Fibroblast of skin of scalp (primary cell): ENCODE measurements at places on chromosomes 7 and 10.
A peak's percentile ranks its signal among the peaks of the same experiment; 100 is the strongest.

- no peak for DNase-seq
These were observed 147.0 kb downstream of the PPP1R9A start for GRCh38 chr7:95054386-95054785.

- no peak for DNase-seq
These were observed 14.2 kb downstream of the DOCK1 start for GRCh38 chr10:126919426-126919825.

DNA sequence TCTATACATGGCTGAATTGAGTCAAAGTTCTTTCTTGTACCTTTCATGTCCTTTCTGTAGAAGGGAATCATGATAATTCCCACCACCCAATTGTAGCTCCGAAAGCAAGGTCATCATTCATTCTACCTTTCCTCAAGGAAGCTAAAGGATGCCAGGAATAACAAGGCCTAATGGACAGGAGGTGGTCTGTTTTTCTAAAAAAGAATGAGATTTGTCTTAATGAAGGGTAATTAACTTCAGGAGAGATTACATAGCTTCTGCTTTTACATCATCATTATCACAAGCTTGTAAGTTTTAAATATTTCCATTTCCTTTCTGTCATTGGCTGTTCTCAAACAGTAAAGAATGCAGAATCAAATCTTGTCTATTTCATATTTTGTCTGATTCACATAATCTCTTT lies 249.5 kb upstream of the SORCS1 start:
- no peak for DNase-seq

- no peak for DNase-seq
These were observed at the start of gene UTF1 for GRCh38 chr10:133230044-133230361. Gene UTF1, plus strand, starts transcription at chr10:133230217. Its CDS starts 72 bp downstream, at chr10:133230289.

- no peak for DNase-seq
These were observed 50.7 kb upstream of the RPA3 start for GRCh38 chr7:7768977-7769709.

- DNase-seq: no peak
These were observed 24.9 kb upstream of the FAM3C start for GRCh38 chr7:121420976-121421375.

GRCh38 chr10:91762878-91763277 lies 35.3 kb upstream of the TNKS2 start:
- no peak for DNase-seq

DNA sequence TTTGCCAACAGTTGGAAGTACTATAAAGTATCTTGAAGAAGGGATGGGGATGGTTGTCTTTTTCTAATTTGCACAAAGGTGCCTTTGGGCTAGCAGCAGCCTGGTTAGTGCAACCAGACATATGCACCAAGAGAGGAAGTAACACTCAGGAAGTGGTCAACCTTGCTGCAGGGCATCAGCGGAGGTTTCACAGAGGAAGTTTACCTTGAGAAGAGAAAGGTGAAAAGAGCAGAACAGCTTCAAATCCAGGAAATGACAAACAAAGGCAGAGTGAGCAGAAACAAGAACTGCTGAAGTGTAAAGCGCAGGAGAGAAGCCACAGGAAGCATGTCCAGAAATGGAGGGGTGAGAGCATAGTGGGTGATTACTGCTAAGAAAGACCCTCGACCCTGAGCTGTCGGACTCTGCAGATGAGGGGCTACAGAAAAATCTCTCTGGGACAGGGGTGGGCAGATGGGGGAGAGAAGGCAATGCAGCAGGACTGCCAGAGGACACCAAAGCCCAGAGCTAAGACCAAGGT lies 66.9 kb downstream of the STK17A start:
- DNase-seq: no peak

DNA sequence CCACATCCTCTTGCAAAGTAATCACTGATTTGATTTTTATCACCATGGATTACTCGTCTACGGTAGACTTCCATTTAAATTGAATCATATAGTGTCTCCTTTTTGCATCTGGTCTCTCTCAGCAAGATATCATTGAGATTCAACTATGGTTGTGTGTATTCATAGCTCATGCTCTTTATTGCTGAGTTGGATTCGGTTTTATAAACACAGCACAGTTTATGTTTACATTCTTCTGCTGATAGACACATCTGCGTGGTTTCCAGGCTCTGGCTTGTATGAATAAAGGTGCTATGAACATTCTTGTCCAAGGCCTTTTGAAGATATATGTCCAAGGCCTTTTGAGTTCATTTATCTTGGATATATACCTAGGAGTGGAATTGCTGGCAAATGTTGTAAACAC lies 356.5 kb upstream of the CELF2 start:
- DNase-seq: no peak

DNA sequence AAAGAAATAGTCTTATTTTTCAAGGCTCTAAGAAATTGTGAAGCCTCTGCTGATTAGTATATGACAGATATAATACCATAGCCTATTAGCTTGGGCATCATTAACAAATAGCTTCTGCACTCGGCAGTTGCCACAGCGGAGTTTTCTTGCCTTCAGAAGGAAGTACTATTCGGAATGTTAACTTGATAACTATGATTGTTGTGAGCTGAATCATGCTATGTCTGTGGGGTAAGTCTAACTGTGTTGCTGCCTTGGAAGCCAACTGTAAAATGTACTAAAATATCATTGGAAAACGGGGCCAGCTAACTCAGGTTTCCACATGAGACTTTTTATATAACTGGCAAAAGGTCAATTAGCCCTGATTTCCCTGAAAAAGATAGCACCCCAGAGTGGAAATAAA lies 93.2 kb downstream of the TWIST1 start:
- DNase-seq: peak; percentile 91

GRCh38 chr7:431658-432111 lies 88.0 kb downstream of the PDGFA start:
- no peak for DNase-seq

- DNase-seq: no peak
These were observed 631.5 kb upstream of the NRP1 start for GRCh38 chr10:33965795-33966581.

DNA sequence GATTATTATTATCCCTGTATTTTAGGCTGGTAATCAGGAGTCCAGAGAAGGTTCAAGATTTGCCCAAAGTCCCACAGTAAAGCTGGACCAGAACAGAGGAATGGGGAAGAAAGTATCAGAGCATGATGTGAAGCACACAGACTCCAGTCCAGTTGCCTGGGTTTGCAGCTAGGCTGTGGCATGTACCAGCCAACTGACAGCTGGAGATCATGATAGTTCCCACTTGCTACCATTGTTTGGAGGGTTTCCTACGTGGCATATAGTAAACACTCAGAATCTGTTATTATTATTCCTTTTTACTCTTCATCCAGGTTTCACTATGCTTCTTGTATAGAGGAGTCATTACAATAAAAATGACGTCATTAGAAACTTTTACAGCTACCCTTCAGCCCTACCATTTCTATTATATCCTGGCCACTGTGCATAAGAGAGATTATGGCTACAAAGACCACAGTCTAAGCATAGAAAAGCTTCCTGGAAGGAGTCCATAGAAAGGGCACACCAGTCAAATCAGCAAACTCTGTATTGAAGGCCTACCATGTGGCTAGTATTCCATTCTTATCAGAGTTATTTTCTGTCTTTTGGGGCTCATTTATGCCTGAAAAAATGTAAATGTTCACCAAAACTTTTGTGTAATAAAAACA lies 66.6 kb downstream of the MTPN start:
- no peak for DNase-seq

DNA sequence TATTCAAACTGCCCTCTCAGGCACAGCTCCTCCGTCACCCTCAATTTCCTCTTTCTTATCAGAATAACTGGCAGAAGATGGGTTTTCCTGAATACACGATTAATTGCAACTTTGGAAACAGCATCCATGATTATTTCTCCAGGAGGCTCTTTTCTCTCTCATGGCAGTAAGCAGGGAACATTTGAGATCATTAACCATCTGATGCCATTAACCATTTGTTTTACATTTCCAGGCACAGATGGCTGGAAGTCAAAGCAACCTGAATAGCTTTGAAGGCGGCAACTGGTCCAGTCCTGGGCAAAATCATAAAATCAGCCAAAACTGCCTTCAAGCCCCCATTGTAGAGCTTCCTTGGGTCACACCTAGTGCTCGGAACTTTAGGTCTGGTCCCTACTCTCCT lies 289.5 kb upstream of the AOAH start:
- no peak for DNase-seq

DNA sequence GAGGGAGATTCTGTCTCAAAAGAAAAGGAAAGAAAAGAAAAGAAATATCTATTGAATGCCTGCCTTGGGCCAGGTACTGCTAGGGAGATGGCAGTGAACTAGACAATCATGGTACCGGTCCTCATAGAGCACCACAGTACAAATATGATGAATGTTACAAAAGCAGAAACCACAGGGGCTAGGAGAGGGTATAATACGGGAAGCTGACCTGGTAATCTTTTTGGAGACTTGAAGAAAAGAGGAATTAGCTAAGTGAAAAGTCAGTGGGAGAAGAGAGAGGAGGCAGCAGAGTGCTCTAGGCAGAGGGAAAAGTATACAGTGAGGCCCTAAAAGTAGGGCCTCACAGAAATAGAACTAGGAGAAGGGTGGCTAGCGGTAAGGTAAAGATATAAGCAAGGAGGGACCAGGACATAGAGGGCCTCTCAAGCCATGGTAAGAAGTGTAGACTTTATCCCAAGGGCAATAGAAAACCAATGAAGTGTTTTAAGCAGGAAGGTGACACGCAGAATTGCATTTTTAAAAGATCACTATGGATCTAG lies 42.8 kb upstream of the WNT8B start:
- no peak for DNase-seq

DNA sequence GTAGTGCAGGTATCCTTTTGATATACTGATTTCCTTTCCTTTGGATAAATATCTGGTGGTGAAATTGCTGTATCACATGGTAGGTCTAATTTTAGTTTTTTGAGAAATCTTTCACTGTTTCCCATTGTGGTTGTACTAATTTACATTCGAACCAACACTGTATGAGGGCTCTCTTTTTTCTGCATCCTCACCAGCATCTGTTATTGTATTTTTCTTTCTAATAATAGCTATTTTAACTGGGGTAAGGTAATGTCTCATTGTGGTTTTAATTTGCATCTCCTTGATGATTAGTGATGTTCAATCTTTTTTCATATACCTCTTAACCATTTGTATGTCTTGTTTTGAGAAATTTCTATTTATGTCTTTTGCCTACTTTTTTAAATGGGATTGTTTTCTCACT lies 335.4 kb upstream of the MTPN start:
- DNase-seq: no peak

GRCh38 chr10:126060261-126060931 lies 164.0 kb downstream of the FANK1 start:
- peak; percentile 95 for DNase-seq

DNA sequence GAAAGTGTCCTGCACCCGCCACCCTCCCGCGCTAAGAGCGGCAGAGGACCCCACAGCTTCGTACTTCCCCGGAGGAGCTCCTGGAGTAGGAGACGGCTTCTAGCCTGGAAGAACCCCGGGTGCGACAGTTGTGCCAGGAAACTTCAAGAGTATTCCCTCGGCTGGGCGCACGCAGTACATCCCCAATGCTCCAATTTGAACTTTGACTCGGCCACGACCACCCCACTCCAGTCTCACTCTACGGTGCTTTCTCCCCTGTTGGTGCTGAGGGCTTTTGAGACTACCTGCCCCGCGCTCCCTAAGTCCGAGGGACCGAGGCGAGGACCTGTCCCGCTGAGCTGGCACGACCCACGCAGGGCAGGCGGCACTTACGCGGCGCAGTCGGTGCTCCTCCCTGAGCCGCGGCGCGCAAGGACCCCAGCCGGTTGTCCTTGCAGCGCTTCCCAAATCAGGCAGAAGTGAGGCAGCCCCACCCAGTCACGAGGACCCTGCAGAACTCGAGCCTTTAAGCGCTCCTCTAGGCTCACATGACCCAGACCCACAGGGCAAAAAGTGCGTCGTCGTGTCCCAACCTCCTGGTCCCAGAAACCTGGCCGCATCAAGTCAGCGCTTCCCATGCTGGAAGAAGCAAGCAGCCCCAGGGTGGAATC lies at the start of gene CPVL:
Gene CPVL, minus strand, starts transcription at position 481 of the 650 bp plus-strand sequence. CDS start 25,476 bp downstream, outside the sequence.
- peak; percentile 2 for DNase-seq

DNA sequence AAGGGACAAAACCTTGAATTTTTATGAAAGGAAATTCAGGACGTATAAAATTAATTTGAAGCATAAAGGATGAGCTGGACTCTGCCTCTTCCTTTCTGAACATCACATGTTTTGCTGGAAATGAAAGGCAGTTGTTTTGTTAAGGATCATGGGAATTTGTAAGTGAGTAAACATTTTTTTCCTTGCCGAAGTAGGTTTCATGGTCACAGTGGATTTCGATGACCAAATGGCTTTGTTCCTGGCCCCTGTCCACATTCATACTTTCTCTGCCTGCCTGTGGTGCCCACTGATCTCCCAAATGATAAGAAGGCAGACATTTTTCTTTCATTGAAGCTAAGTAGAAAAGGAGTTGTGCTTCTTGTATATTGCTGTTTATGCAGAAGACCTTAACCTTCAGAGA lies 104.2 kb downstream of the ARID5B start:
- DNase-seq: peak; percentile 34

GRCh38 chr10:76547352-76547972 lies 1090.1 kb downstream of the KCNMA1 start:
- DNase-seq: peak; percentile 83

DNA sequence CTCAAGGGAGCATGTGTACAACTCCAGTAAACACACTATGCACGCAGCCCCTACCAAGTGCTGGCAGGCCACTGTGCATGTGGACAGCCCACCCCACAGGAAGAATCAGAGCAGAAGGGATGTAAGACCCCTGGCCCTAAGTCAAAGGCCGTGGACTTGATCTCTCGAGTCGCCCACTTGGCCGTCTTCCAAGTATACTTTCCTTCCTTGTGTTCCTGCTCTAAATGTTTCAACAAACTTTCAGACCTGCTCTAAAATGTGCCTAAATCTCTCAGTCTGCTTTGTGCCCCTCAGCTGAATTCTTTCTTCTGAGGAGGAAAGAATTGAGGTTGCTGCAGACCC lies 21.1 kb upstream of the NOM1 start:
- no peak for DNase-seq

DNA sequence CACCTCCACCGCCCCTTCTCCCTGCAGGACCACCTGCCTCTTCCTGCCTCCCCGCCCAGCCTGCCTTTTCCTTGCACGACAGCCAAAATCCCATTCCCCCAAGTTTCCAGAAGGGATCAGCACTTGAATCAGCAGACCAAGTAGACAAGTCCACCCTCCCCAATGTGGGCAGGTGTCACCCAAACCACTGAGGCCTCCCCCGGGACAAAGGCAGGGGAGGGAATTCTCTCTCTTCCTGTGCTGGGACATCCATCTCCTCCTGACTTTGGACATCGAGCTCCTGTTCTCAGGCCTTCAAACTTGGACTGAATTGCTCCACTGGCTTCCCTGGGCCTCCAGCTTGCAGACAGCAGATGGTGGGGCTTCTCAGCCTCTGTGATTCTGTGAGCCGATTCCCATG lies 21.6 kb upstream of the PSMG3 start:
- DNase-seq: no peak

- DNase-seq: no peak
These were observed 266.6 kb downstream of the SUGCT start for GRCh38 chr7:40401406-40401805.
